ENCODE measurements at places on chromosomes 7 and 10. TPM values are rescaled to one million over a fixed set of nuclear protein-coding genes. Genes with fewer than 3 reads are reported as not detected.

The AKR1E2 gene
- total RNA-seq = 6.7 TPM

The HMX3 gene
- not detected for total RNA-seq

The C10orf143 gene
- 4.0 TPM for total RNA-seq

The PROSER2 gene
- total RNA-seq = 5.6 TPM

The CCL24 gene
- 2.7 TPM for total RNA-seq

The MACC1 gene
- 13.0 TPM for total RNA-seq

The GPRIN2 gene
- total RNA-seq = 41.8 TPM

The CTAGE8 gene
- 4.7 TPM for total RNA-seq

The OPALIN gene
- not detected for total RNA-seq

The AGMO gene
- not detected for total RNA-seq

The LEP gene
- 0.76 TPM for total RNA-seq

The SORBS1 gene
- total RNA-seq = 38.9 TPM

The EXOC4 gene
- total RNA-seq = 187 TPM

The C10orf62 gene
- not detected for total RNA-seq

The SPDYE16 gene
- not detected for total RNA-seq

The LRRC17 gene
- total RNA-seq = 1.1 TPM

The IDE gene
- total RNA-seq = 107 TPM

The GPR158 gene
- not detected for total RNA-seq

All from suprapubic skin (tissue), 4 donors.